RPMI7951 (cell line): ENCODE measurements at places on chromosomes 5 and 9.

- no peak for DNase-seq
Measured at GRCh38 chr5:31116466-31117031, 76.9 kb upstream of the CDH6 start.

DNA sequence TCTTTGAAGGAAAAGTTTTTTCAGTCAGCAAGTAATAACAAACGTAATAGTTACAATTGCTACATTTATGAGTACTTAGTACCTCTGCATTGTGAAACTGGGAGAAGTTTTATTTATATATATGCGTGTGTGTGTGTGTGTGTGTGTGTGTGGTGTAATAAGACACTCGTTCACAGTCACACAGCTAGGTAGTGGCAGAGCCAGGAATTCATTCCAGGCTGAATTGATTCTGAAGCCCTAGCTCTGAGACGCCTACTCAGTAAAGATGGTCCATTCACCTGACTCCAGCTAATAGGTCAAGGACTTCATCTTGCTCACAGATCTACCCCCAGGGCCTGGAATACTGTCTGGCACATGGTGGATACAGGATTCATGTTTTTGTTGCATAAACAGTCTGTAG, 13.6 kb upstream of the CAST start:
- peak; percentile 15 for DNase-seq

- DNase-seq, result no peak
Measured at GRCh38 chr5:374631-375335, 53.3 kb downstream of the AHRR start.

DNA sequence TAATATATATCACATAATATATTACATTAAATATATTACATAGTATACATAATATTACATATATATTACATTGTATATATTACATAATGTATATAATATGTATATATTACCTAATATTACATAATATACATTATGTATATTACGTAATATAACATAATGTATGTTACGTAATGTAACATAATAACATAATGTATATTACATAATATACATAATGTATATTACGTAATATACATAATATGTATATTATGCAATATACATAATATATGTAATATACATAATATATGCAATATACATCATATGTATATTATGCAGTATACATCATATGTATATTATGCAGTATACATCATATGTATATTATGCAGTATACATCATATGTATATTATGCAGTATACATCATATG, 19.1 kb downstream of the CYLC2 start:
- no peak for DNase-seq

- no peak for DNase-seq
Measured at GRCh38 chr5:99025298-99026045, 96.7 kb upstream of the CHD1 start.

GRCh38 chr9:93010704-93011103, 47.8 kb upstream of the SUSD3 start:
- no peak for DNase-seq

DNA sequence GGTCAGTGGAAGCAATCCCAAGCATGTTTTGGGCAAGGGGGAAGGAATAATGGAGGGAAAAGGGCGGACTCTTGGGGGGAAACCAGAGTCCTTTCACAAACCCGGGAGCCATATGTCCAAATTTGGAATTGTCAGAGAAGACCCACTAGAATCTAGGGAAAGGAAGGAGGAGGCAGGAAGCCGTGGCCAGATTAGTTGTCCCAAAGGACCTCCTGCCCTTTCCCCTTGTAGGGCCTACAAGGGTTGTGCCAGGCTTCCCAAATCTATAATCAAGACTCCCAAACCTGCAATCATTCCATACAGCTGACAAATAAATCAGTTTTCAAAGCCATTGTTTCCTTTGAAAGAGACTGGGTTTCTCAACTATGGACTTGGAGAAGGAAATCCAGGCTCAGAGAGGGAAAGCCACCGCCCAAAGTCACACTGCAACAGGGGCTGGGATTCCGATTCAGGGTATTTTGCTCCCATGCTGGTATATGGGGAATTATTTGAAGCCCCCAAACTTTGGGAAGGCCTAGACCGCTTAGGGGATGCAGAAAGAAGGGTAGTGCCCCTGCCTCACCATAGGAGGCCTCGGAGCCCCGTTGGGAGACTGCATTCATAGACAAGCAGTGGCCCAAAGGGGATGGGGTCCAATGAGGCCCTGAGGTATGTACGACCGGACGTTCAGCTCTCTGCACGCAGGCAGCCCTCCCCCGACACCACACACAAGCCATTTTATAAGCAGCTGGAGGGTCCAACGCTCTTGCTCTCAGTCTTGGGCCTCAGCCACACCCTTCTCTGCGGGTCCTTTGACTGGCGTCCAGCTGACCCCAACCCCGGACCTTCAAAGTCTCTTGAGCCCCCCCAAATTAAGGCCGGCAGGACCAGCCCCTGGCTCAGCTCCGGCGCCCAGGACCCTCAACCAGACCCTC, 815 bp downstream of the ANXA6 start:
- peak; percentile 50 for DNase-seq

DNA sequence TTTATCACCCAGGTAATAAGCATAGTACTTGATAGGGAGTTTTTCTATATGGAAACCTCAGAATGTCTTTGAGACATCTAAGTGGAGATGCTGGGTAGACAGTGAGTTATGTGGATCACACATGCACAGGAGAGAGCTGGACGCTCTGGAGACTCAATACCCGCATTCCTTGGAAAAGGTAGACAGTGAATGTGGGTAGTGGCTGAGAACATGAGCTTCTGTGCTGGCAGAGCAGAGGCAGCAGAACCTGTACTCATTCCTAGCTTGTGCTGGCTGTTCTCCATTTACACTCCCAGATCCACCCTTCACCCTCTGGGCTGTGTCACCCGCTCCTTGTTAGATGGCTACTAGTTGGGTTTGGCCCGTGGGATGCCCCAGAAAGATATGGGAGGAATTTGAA, 269.8 kb downstream of the ASTN2 start:
- no peak for DNase-seq

GRCh38 chr5:132198571-132198970, 29.1 kb downstream of the P4HA2 start:
- DNase-seq, result no peak

- peak; percentile 64 for DNase-seq
Measured at GRCh38 chr5:58985759-58986158, 402.9 kb downstream of the RAB3C start.

DNA sequence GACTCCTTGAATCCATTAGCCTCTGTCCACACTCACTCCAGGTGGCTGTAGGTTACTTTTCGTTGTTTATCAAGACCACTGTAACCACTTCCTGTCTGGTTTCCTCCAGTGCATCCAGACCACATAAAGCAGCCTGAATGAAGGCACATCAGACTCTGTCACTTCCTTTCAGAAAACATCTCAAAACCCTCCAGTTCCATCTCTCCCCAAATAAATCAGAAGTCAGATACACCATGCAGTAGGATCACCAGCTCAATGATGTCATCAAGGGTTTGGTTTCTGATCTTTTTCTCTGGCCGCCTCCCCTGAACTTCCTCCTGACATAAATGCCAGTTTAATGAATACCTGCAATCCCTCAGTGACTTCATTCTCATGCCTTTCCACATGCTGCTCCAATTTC, 161.2 kb downstream of the ZNF462 start:
- peak; percentile 52 for DNase-seq

DNA sequence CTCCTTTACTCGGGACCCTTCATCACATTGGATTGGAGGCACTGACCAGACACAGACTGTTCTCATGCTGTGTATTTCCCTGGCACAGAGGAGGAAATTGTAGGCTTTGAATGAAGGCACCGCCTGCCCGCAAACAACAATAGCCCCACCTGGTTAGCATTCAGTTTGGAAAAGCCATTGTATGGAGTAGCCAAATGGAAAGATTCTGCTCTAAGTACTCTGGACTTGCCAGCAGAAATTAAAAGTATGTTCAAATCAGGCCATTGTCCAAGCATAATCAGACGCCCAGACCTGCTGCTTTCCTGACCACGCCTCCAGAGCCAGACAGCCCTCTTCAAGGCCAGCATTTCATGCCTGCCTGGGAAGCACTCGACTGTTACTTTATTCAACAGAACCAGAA, 8.0 kb upstream of the SEMA4D start:
- no peak for DNase-seq

DNA sequence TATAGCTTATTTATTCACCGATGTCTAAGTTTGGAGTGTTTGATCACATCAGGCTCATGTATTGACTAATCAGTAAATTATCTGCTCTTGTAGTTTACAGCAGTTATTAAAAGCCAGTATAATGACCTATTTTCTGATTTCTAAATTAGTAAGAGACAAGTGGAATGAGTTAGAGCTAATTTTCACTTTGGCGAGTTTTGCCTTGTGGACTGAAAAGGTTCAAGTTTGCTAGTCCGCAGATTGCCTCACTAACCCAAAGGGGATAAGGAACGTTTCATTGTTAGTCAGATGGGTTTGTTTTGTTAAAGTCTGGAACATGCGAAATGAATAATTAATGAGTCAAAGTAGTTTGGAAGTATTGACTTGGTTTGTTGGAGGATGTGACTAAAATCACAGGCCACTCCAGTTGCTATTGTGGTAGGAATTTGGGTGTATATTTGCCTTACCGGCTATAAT, 40.1 kb downstream of the SMARCA2 start:
- no peak for DNase-seq

DNA sequence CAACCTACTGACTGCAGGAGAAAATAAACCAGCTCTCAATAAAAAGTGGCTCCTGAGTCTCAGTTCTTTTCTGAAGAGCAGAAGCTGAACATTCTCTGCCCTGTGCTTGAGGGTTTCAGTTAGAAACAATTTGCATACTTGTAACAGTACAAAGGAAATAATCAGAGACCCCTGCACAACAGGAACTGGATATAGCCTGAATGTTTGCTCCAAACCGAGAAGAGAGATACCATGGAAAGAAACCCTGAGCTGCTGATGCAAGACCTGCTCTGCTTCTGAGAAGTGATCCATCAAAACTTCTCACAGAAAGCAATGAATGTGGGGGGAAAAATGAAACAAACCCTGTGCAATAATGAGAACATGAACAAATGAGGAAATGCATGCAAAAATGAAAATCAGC, 592.9 kb downstream of the SEMA5A start:
- no peak for DNase-seq

GRCh38 chr9:16743375-16743774, 127.1 kb downstream of the BNC2 start:
- peak; percentile 72 for DNase-seq

GRCh38 chr5:31720004-31720403, 81.1 kb downstream of the PDZD2 start:
- peak; percentile 3 for DNase-seq

GRCh38 chr5:132293992-132294727, at the start of gene SLC22A4:
SLC22A4 (plus strand) TSS chr5:132294394; CDS start chr5:132294617, 223 bp downstream.
- DNase-seq, result peak; percentile 94

- peak; percentile 13 for DNase-seq
Measured at GRCh38 chr5:53123702-53124101, 14.1 kb upstream of the MOCS2 start.

- no peak for DNase-seq
Measured at GRCh38 chr9:125536776-125537175, 170.2 kb downstream of the MAPKAP1 start.

DNA sequence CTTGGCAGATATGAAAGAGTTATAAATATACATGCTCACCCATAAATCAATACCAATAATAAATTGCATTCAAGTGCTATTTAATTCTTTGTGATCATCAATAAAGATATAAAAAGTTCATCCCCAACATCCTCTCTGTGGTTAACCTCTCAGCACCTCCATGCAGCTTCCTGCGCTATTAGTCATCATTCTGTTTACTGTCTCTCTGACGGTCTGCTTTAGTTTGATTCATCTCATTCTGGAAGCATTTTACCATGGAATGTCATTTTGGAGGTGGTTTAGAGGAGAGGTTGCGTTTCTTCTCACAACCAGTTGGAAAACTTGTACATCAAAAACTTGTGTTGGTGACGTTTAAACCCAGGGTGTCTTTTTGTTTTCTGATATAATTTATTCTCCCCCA, 486.6 kb downstream of the BRINP1 start:
- peak; percentile 87 for DNase-seq

DNA sequence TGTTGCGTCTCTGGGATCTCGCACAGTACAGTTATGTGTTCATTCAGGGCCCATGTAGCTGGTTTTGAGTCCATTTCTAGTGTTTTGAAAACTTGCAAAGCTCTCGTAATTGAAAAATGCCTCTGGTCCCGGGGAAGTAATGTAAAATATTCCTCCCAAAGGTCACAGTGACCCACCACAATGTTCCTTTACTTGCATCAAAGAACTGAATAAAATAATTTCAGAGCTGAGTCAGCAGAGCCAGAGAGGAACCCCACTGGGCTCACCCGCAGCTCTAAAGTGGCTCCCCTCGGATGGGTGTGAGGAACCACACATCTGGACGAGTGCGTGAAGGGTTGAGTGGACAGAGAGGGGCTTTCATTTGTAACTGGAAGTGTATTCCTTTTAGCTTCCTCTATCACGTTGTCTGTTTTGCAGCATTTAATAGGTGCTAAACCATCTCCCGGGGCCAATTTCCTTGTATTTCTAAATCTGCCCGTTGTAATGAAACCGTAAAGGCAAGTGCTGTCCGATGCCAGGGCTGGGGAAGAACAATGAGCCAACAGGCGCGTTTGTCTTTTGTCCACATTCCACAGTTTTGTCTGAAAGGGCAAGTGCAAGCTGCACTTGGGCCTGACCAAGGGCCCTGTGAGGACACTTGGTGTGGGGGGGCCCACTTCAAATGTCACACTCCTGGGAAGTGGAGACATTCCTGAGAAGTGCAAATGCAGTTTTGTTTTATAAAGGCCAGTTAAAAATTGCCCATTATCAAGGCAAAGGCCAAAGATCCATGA, 29.9 kb downstream of the COL5A1 start:
- peak; percentile 55 for DNase-seq

DNA sequence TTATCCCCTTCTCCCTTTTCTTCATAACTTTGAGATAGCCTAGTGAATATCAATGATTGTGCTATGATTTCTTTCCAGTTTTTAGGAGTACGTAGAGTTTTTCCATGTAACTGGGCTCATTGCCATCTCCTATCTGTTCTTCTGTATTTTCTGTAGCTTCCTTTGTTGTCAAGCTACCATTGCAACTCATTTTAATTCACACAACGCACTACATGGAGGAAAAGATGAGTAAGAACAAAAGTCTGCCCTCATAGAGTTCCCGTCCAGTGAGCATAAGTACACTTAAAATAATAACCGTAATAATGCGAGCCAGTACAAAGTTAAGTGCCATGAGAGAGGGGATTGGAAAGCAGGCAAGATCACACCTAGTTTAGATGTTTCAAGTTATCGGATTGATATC, 177.7 kb downstream of the PAM start:
- DNase-seq, result no peak

- DNase-seq, result peak; percentile 3
Measured at GRCh38 chr5:116273448-116274242, 188.8 kb downstream of the COMMD10 start.

- no peak for DNase-seq
Measured at GRCh38 chr5:161301586-161301985, 244.9 kb downstream of the GABRB2 start.

DNA sequence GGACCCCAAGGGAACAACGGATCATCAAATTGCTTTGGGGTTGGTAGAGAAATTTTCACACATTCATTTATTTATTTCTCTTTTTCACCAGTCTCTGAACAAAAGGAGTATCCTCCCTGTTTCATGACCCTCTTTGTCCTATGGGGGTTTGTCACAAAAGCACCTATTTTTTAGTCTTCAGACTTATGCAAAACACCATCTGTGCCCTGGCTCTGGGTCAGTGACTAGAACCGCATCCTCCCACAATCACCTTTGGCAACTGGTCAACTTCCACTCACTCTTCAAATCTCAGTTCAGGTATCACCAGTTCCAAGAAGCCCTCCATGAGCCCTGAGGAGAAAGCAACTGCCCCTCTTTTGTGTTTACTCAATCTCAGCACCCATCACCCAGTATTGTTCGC, 395.7 kb downstream of the CDK5RAP2 start:
- no peak for DNase-seq

GRCh38 chr5:160092960-160093707, 26.1 kb downstream of the PWWP2A start:
- no peak for DNase-seq
